ENCODE measurements at places on chromosomes 6 and 20.

GRCh38 chr20:54980103-54980960 lies 504.9 kb downstream of the DOK5 start:
- peak; percentile 13 for DNase-seq

GRCh38 chr6:33207552-33208090 lies 679 bp upstream of the RING1 start:
- DNase-seq = peak; percentile 36

- no peak for DNase-seq
Observed at GRCh38 chr6:69791065-69791471, 5.7 kb downstream of the LMBRD1 start.

GRCh38 chr6:13074415-13075140 lies 253.8 kb downstream of the TBC1D7 start:
- no peak for DNase-seq

DNA sequence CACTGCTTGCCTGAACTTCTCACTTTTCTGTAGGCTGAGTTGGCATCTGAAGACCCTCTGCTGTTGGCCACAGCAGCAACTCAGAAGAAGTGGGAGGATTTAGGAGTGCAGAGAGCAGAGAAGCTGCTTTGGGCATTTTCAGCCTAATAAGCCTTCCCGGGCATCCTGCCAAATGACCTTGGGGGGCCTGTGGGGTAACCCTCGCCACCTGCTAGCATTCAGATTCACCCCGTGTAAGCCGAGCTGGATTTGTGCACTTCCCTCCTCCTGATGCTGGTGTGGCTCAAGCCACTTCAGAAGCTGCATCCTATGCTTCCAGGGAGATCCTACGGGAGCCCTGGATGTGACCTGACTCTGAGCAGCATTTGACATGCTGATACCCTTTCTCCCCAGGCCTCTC lies 114.8 kb downstream of the LRFN2 start:
- DNase-seq = no peak

GRCh38 chr6:145258122-145258521 lies 477.2 kb downstream of the EPM2A start:
- no peak for DNase-seq

GRCh38 chr20:36440370-36441026 lies 100.8 kb upstream of the MYL9 start:
- DNase-seq = no peak

DNA sequence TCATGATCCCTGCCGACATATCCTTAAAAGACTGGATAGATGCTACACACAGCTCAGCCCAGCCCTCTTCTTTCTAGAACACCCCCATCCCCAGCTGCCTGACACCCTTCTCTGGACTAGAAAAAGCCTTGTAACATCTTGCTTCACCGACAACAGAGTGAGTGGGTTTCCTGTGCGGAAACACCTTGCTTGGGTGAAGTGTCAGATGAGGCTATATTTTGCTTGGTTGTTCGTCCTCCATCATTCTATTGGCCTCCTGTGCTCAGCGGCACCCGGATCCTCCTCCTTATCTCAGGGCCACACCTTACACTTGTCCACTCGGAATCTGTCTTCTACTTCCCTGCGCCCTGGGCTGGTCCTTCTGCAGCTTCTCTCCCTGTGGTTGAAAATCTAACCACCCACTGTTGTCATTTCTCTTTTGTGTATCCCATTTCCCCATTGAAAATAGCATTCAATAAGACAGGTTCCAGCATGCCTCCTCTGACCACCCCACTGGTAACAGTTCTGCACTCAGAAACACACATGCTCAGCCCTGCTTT lies 101.3 kb upstream of the MLN start:
- no peak for DNase-seq

DNA sequence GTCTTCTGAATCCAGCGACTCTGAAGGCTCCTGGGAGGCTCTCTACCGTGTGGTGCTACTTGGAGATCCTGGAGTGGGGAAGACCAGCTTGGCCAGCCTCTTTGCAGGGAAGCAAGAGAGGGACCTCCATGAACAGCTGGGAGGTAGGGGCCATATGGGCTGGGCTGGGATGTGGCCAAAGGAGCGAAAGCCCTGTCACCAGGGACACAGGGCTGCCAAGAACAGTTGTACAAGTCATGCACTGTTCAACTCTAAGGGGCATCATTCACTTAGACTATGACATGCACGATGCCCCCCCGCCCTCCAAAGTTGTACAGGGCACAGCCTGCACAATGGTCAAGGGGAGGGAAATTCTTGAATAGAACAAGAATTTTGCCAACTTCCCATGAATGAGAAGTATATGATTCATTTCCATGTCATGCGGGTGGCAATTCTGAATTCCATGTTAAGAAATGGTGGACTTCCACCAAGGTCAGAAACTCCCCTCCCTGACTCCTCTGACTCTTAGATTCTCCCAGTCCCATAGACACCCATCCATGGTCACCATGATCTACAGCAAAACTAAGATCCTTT lies 1.6 kb downstream of the REM1 start:
- no peak for DNase-seq
